ENCODE measurements at places on chromosomes 12 and 14.

GRCh38 chr12:63668028-63668799, at the start of gene DPY19L2:
Gene DPY19L2 (minus strand): TSS chr12:63668493. CDS start chr12:63668393, 100 bp downstream.
- peak; percentile 45 for DNase-seq

- DNase-seq, result no peak
Measured at GRCh38 chr14:102991376-102991775, 66.0 kb downstream of the CDC42BPB start.

- no peak for DNase-seq
Measured at GRCh38 chr14:96105926-96106441, 66.8 kb downstream of the C14orf132 start.

DNA sequence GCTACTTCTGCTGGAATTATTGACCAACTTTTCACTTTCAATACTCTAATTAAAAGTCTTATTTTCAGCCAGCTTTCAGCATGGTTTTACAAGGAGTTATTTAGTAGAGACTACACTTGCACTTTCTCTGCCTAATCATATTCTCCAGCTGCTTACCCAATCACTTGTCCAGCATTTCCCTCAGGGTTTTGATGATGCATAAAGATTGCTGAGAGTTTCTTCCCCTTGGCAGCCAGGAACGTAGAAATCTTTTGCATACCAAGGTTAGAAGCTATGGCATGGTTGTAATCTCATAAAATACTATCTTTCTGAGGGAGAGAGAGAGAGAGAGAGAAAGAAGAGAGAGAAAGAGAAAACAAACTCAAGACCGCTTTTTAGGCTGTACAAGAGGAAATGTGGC, 10.8 kb downstream of the OR4Q3 start:
- no peak for DNase-seq

- no peak for DNase-seq
Measured at GRCh38 chr14:42729681-42730080, 1123.0 kb downstream of the LRFN5 start.

- no peak for DNase-seq
Measured at GRCh38 chr14:58848365-58848764, 210.6 kb downstream of the DACT1 start.

- no peak for DNase-seq
Measured at GRCh38 chr12:9634177-9634803, 26.6 kb upstream of the KLRB1 start.

- DNase-seq, result no peak
Measured at GRCh38 chr12:124678421-124678893, 111.0 kb upstream of the NCOR2 start.

DNA sequence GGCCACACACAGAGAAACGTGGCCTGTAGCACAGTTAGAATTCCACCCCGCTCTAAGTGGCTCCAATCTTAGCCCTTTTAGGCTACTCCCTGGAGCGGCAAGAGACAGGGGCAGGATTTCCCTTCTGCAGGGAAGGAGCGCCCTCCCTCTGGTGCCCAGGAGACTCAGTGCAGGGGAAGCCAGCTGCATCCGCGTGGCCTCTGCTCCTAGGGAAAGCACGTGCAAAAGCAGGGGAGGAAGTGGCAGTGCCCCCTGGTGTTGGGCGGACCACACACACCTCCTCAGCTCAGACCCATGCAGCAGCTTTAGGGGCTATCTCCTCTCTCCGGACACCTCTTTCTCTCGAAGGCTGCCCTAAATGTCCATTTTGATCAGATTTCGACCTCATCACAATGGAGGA, 50.0 kb downstream of the SPRING1 start:
- no peak for DNase-seq

DNA sequence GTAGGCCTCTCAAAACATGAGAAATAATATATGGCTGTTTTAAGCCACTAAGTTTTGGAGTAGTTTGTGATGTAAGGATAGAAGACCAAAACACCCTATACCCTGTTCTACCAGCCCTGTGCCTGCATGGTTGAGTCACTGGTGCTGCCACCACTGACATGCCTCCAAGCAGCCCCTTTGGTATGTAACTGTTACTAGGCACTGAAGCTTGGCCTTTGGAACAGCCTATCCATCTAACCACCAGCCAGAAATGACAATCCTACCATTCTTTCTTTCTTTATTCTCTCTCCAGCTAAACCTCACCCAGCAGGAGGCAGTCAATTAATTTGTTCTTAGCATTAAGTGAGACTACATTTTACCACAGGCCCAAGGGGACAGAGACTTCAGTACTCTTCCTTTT, 240.3 kb downstream of the MSRB3 start:
- DNase-seq, result no peak

DNA sequence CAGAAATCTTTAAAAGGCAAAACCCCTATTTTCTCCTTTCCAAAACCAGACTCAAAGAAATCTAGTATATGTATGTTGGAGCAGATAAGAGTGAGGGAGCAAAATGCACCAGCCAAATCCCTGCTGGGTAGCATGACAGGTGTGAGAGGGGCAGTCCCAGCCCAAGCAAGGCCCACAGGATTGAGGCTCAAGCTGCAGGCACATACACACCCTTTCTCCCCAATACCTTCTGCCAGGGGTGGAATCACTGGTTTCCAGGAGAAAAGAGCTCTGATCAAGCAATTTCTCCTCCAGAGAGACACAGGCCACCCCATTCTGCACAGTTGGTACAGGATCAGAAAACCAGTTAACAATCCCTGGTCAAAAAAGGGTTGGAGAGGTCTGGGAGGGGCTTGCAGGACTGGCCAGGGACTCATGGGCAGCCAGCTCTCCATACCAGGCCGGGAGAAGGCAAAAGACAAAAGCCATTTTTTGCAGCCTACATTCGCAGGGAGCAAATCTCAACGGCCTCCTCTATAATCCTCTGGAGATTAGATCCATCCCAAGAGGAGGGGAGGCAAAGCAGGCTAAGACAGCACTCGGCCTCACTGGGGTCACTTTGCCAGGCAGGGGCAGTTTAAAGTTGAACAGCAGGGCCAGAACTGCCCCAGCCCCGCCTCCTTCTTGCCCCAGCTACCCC, 2.1 kb downstream of the KMT2D start:
- no peak for DNase-seq
